ENCODE measurements at places on chromosomes 1 and 21. TPM values are rescaled to one million over a fixed set of nuclear protein-coding genes. Genes with fewer than 3 reads are reported as not detected.

- no peak for DNase-seq
- H3K4me1 ChIP-seq: no peaks in the 10 kb centered on the region
- H3K27ac ChIP-seq: no peak overlapping the region
- no peak overlapping the region for H3K4me3 ChIP-seq
Observed at GRCh38 chr1:45787905-45788304, 15.5 kb upstream of the MAST2 start.

DNA sequence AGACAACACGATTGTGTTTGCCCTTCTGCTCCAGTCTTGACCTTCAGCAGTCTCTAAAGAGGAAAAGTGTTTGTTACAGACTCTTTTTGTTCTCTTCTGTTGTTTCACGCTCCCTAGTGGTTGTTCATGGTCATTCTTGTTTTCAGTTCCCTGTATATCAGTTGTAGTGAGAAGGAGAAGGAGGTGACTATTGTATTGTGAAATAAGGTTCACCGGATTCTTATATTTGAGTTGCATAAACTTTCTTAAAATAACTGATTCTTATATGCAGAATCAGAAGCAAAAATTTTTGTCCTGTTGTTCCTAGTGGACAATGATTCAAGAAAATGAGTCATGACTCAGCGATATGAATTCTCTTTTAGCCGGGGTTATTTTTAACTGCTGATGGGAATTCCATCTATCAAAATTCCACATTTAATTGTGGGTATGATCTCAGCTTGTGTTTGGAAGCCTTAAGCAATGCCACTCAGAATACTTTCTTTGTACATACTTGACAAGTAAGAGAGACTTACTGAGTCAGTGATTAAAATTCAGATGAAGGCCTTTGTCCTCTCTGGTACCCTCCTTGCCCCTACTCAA lies 152.2 kb downstream of the CLEC20A start:
- DNase-seq: no peak
- H3K4me1 ChIP-seq: peaks cover 7% of the 10 kb centered on the region
- H3K4me3 ChIP-seq: no peak overlapping the region
- no peaks in the 10 kb centered on the region for H3K36me3 ChIP-seq

GRCh38 chr1:147919896-147920295 lies 8.3 kb upstream of the GPR89B start:
- no peak overlapping the region for H3K4me3 ChIP-seq
- no peak overlapping the region for H3K27ac ChIP-seq
- no peaks in the 10 kb centered on the region for H3K4me1 ChIP-seq
- H3K36me3 ChIP-seq: no peaks in the 10 kb centered on the region

GRCh38 chr21:27077501-27077900 lies 110.6 kb upstream of the ADAMTS5 start:
- no peak for DNase-seq
- H3K27ac ChIP-seq: no peak overlapping the region
- H3K36me3 ChIP-seq: no peaks in the 10 kb centered on the region
- H3K4me1 ChIP-seq: no peaks in the 10 kb centered on the region

DNA sequence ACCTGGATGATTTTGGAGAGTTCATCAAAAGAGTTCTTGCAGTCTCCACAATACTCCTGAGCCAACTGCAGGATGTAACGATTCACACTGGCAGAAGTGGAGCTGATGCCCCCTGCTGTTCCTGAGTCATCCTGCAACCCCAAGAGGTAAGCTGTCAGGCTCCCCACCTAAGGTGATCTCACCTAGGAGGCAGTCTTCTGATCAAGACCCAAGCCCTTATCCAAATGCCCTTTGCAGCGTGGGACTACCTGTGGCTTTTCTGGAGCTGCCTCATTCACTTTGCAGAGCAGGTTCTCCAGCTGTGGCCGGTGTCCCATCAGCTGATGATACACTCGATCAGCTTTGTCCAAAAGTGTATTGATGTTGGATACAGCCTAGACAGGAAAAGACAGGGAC lies 96.4 kb downstream of the UBR4 start:
- H3K4me1 ChIP-seq: no peaks in the 10 kb centered on the region
- no peak overlapping the region for H3K27ac ChIP-seq
- no peak for DNase-seq
- peaks cover 99% of the 10 kb centered on the region for H3K36me3 ChIP-seq
- H3K4me3 ChIP-seq: no peak overlapping the region

Gene PDPN
- total RNA-seq: 182 TPM

Gene RNF223
- not detected for total RNA-seq

GRCh38 chr1:46767649-46768282 lies 31.1 kb upstream of the CYP4B1 start:
- no peaks in the 10 kb centered on the region for H3K4me1 ChIP-seq
- no peak for DNase-seq
- no peaks in the 10 kb centered on the region for H3K36me3 ChIP-seq
- H3K27me3 ChIP-seq: no peaks in the 10 kb centered on the region

DNA sequence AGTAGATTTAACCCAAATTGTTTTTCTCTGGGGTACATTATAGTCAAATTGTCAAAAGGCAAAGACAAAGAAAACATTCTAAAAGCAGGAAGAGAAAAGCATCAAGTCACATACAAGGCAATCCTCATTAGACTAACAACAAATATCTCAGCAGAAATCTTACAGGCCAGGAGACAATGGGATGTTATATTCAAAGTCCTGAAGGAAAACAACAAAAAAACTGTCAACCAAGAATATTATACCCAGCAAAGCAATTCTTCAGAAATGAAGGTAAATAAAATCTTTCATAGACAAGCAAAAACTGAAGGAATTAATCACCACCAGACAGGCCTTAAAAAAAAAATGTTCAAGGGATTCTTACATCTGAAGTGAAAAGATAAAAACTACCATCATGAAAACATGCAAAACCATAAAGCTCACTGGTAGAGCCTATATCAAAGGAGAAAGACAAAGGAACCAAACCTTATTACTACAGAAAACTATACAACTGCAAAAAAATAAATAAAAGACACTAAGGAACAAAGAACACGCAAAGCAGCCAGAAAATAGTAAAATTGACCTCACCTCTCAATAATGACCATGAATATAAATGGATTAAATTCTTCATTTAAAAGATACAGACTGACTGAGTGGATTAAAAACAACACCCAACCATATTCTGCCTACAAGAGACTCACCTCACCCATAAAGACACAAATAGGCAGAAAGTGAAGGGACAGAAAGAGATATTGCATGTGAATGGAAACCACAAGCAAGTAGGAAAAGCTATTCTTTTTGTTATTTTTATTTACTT lies 113.8 kb upstream of the ZC3H11B start:
- H3K27me3 ChIP-seq: no peaks in the 10 kb centered on the region
- no peak for DNase-seq
- no peaks in the 10 kb centered on the region for H3K4me1 ChIP-seq

Gene PLA2G2C
- not detected for total RNA-seq

DNA sequence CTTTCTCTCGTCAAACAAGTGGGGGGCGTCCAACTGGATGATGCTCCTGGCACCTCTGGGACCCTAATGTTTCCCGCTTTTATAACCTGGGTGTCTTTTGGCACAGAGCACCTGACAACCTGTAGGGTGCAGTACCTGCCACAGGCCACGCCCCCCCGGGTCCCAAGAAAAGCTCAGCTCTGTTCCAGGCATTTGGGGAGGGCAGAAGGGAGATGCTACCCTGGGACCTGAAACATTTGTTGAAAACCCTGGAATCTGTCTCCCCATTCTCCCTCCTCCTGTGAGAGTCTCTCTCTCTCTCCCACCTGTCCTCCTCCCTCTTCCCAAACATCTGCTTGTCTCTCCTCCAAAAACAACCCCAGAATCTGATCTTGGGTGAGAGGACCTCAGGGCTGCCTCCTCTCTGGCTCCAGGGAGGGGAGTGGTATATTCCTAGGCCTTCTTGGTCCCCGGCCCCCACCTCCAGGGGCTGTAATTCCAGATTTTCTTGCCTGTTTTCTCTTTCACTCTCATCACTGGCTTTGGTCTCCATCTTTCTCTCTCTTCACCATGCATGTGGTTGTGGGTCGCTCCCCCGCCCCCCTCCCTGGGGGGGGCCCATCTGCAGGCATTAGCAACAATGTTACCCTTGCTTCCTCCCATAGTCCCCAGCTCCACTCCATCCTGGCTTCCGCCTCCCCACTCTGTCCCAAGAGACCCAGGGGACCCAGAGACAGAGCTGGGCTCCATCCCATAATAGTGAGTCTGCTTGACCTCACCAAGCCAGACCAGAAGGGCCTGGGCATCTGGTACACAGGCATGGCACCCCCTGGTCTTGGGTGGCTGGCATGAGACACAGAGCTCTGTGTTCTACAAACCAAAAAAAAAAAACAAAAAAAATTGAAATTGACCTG lies 4.1 kb downstream of the AHDC1 start:
- no peak for DNase-seq
- peaks cover 30% of the 10 kb centered on the region for H3K4me1 ChIP-seq
- no peaks in the 10 kb centered on the region for H3K27me3 ChIP-seq
- no peak overlapping the region for H3K27ac ChIP-seq
- peak overlapping the region; percentile 19 for H3K4me3 ChIP-seq

GRCh38 chr1:25208561-25209222 lies 23.6 kb downstream of the SYF2 start:
- no peak for DNase-seq
- H3K4me3 ChIP-seq: no peak overlapping the region
- H3K27ac ChIP-seq: no peak overlapping the region

Gene CHI3L1
- not detected for total RNA-seq

GRCh38 chr1:103901072-103901471 lies 151.4 kb downstream of the AMY1C start:
- no peaks in the 10 kb centered on the region for H3K27me3 ChIP-seq
- no peak for DNase-seq
- no peak overlapping the region for H3K4me3 ChIP-seq
- no peaks in the 10 kb centered on the region for H3K4me1 ChIP-seq
- H3K36me3 ChIP-seq: no peaks in the 10 kb centered on the region

Gene ZNF695
- 25.6 TPM for total RNA-seq

All from H1 (cell line).